ENCODE measurements at places on chromosomes 7 and 10. TPM values are rescaled to one million over a fixed set of nuclear protein-coding genes. Genes with fewer than 3 reads are reported as not detected.

Gene CTNNA3
- polyA plus RNA-seq = not detected

- no peaks in the 10 kb centered on the region for H3K27me3 ChIP-seq
- H3K36me3 ChIP-seq = no peaks in the 10 kb centered on the region
- H3K4me3 ChIP-seq = no peak overlapping the region
- H3K27ac ChIP-seq = no peak overlapping the region
- no peak for DNase-seq
- no peaks in the 10 kb centered on the region for H3K4me1 ChIP-seq
Observed at GRCh38 chr7:118129041-118129795, 54.7 kb upstream of the LSM8 start.

Gene DNAJC12
- 7.6 TPM for polyA plus RNA-seq

GRCh38 chr10:87544721-87545120 is 40.0 kb downstream of the MINPP1 start:
- no peak overlapping the region for H3K4me3 ChIP-seq
- no peaks in the 10 kb centered on the region for H3K27me3 ChIP-seq
- no peak for DNase-seq
